ENCODE measurements at places on chromosomes 3 and 15.

DNA sequence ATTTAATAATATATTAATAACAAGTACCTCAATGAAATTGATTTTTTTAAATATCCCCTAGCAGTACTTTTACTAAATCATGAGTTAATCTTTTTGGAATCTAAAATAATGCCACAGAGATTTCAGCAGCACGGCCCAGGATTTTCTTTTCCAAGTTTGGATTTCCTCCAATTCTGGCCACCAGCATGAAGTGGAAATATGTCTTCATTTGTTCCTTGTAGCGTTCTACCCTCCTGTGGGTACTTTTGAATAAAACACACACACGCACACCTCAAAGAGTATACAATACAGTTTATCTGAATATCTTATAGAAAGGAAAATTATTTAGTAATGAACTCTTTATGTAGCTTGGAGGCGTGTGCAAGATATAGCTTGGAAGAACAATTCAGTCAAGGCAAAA, 125.1 kb upstream of the STT3B start:
- DNase-seq: no peak

DNA sequence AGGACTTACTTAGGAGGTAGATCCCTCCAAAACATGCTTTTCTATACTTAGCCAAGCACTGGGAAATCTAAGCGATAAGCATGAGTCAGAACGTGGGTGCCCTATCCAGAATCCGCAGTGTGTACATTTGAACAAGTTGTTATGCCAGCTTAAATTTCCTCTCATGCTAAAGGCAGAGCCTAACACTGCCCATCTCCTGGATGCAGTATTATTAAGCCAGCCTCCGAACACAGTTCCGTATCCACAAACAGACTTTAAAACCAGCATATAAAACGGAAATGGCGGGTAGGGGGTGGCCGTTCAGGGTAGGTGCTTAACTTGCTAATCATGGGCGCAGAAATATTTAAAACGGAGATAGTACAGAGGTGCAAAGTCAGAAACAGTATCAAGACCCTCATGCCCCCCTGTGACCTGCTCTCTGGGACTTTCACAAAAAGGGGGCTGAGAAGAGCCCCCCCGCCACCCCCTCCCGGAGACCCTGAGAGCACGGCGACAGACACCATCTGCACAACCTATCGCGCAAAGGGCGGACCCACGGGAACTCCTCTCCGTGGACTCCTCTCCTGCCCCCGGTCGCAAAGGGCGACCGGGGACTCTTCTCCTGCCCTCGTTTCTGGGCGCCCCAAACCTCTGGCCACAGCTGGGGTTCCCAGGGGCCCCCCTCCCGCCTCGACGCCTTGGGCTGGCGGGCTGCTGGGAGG, 889 bp upstream of the LRRIQ4 start:
- no peak for DNase-seq

DNA sequence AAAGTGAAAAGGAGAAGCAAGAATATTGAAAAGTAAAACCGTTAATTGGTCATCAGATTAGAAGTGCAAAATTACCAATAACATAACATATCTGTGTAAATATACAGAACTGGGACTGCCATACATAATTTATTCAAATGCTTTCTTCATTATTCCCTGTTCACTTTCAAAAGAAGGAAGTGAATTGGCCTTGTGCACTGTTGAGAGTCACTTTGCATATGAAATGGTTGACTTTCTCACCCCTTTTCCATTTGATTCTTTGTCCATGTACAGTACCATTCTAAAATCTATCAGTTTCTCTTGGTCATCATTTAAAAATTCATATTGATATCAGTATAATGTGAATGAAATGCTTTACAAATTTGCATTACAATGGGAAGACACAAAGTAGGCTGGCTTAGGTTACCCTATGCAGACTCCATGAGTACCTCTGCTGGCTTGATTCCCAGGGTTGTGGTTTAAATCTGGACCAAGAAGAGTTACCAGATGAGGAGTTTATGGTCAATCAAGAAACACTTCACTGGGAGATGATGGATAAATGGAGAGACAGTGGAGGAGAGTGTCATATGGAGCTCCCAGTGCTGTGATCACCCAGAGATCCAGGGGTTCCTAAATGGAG, 210.9 kb upstream of the TOPAZ1 start:
- DNase-seq: no peak

DNA sequence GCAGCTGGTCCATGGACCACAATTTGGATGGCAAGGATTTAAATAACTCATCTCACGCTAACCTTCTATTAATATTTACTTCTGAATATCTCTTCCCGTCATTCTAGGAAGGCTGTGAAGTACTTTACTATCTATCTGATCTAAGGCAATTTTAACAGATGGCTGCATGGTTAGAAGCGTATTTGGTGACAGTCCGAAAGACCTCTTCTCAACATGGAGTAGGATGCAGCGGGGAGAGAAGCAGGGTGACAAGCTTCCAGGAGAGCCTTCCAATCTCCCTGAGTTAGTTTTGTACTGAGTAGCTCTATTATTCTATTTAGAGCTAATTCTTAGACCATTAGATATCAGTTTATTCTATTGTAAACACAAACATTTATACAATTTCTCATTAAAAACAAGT, 309.4 kb downstream of the PLCL2 start:
- no peak for DNase-seq

DNA sequence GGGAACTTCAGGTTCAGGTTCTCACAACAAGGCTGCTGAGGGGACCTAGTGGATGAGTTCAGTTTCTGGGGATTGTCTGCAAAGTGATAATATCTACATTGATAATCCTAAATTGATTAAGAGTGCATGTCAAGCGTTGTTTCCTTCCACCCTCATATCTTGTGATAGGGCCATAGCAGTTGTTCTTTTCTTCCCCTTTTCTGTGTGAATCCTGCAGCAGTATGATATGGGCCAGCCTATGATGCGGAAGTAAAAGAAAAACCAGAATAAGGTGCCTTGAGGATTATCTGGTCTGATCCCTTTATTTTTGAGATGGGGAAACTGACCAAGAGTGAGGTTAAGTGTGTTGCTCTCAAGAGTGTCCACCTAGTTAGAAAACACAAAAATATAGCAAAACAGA, 86.2 kb downstream of the MITF start:
- no peak for DNase-seq

GRCh38 chr15:84681831-84682230, 23.8 kb upstream of the NMB start:
- DNase-seq: no peak

All from stimulated activated CD8-positive, alpha-beta memory T cell treated with anti-CD3 and anti-CD28 coated beads, Interleukin-4, amount 100 ng/mL, for 4 hours (primary cell).